Transverse colon (tissue), 4 donors: ENCODE measurements at places on chromosomes 7 and 10. TPM values are rescaled to one million over a fixed set of nuclear protein-coding genes. Genes with fewer than 3 reads are reported as not detected.

DNA sequence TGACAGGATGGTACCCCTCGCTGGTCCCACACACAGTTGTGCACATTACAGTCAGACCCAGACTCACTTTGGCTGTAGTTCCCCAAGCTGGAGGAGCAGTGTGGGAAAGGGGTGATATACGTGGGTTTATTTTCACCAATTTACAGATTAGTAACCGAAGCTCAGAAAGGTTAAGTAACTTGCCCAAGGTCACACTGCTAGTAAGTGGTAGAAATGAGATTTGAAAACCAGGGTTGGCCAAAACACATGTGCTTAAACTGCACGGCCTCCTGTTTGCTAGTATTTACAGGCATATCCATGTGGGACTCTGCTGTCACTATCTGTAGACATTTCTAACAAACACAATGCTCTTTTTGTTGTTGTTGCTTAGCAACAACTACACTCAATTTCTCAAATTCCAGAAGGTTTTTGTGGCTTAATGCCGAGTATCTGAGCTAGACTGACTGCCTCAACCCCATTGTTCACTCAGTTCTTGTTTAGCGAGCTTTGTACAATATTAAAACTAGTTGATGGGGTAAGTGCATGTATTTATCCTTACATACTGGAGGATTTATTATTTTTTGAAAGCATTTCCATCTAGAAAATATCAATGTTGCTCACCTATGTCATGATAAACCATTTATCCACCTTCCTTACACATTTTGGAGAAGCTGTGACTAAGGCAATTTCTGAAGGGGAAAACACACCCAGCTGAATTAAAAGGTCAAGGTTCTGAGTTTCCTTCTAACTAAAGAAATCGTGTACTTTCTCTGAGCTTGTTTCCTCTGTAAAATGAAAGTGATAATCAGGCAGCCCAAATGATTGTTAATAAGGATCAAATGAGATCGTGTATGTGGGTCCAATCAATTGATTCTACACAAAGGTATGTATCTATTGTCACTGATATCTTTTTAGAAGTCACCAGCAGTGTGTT lies 5.3 kb upstream of the TMEM139 start:
- peaks cover 27% of the 10 kb centered on the region for H3K4me1 ChIP-seq
- H3K36me3 ChIP-seq = no peaks in the 10 kb centered on the region
- H3K27me3 ChIP-seq = no peaks in the 10 kb centered on the region
- DNase-seq = no peak
- no peak overlapping the region for H3K4me3 ChIP-seq

The UCN3 gene
- total RNA-seq = not detected

The CNPY1 gene
- total RNA-seq = not detected

DNA sequence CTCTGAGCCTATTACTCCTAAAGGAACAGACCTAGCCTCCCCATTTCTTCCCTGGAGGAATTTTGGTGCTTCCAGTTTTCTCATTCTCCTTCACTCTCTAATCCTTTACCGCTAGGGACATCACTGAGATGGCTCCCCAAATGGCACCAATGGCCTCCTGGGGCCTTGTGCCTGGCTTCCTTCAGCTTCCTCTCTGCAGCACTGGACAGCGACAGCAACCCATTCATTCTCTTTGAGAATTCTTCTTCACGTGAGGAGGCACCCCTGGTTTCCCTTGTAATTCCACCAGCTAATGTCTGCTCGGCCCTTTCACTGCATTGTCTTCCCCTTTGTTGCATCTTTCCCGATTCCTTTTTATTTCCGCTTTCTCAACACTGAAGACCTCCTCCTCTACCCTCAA lies 24.6 kb upstream of the KDM7A start:
- no peaks in the 10 kb centered on the region for H3K4me1 ChIP-seq
- no peak overlapping the region for H3K27ac ChIP-seq
- no peaks in the 10 kb centered on the region for H3K27me3 ChIP-seq
- H3K4me3 ChIP-seq = no peak overlapping the region
- no peak for DNase-seq
- H3K36me3 ChIP-seq = no peaks in the 10 kb centered on the region

The MNX1 gene
- 23.2 TPM for total RNA-seq

The HOXA13 gene
- 69.9 TPM for total RNA-seq
